ENCODE measurements at places on chromosomes 12 and 14.

- DNase-seq, result no peak
These were observed 37.9 kb downstream of the WDR89 start for GRCh38 chr14:63603749-63604277.

GRCh38 chr14:53953828-53954550 is 2.6 kb downstream of the BMP4 start:
- DNase-seq, result no peak

DNA sequence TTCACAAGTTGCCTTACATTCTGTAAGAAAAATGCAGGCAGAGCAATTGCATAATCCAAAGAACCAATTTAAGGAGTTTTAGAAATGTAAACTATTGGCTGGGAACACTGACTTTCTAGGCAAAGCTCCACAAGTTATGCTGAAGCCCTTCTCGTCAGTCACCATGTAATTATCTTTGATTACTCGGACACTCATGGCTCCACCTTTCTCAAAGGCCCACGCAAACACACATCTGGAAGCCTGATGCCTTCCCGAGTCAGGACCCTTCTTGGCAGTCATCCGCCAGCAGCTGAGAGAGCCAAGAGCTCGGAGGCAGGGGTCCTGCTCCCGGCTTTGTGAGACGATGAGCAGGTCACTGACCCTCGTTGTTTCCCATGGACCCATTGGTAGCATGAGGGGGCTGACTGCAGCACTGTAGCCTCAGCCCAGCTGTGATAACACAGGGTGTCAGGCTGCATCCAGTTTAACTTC is 202.2 kb downstream of the TMEM132D start:
- no peak for DNase-seq

DNA sequence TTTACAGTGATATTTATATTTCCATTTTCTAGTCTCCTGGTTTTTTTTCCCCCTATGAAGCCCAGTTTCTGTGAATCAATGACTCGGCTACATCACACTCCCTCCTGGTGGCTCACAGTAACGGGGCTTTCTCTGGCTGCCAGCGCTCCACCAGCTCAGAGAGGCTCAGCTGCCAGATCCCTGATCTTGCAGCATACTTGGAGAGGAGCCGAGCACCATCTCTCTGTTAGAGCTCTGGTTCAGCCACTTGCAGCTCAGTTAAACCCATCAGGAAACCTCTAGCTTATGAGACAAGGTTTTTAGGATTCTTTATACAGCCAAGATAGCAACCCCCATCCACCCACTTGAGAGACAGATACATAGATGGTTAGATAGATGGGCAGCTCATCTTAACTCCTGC is 74.6 kb downstream of the CIT start:
- DNase-seq, result no peak

- no peak for DNase-seq
These were observed 63.3 kb downstream of the SYNE3 start for GRCh38 chr14:95452893-95453712.

GRCh38 chr12:129237881-129238280 is 384.6 kb downstream of the GLT1D1 start:
- no peak for DNase-seq

- DNase-seq, result no peak
These were observed 120.5 kb upstream of the NCOR2 start for GRCh38 chr12:124687917-124688316.

- no peak for DNase-seq
These were observed 3.3 kb downstream of the KIF26A start for GRCh38 chr14:104141621-104142091.

DNA sequence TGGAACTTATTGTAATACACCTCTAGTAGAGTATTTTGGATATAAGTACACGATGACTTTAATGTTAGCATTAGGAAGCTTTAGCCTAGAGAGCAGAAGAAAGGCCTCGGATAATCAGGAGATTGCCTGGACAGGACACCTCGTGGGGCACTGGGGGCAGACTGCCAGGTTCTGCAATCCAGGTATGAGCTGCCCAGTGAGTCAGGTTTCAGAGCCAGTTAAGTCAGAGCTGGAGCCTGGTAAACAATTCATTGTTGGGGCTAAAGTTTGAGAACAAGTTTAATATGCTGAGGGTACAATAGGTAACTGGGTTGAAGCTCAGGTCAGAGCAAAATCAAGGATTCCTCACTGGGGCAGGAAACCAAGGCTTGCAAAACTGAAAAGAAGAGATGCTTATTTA is 107.4 kb downstream of the RERGL start:
- DNase-seq, result no peak

DNA sequence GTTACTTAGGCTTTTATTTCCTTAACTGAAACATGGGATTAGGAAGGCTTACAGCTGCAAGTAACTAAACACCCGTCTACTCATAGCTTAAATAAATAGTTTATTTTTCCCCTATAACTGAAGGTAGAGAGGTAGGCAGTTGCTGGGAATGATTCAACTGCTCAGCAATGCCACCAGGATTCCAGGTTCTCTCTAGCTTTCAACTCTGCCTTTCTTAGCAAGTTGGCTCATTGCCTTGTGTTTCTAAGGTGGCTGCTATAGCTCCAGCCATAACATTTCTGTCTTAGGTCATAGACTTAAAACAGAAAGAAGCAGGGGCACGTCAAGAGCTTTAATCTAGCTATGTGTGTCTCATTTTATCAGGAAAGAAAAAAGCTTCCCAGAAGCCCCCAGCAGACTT is 103.7 kb upstream of the MDM1 start:
- no peak for DNase-seq

DNA sequence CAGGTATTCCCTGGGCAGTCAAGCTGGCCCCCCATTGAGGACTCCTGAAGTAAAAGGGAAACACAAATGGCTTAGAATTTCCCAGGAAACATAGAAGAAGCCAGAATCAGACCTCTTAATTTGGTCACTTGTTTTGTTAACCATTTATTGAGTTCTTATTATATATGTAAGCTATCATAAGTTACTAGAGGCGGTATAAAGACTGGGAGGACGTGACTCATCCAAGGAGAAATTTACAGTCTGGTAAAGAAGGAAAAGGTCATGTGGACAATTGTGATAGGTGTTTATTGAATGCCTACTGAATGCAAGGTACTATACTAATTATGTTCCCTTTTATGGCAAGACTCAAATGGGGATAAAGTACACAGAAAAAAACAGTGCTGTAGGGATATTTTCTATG is 146.7 kb downstream of the DYRK2 start:
- DNase-seq, result no peak

GRCh38 chr14:55707365-55707804 is 127.4 kb downstream of the KTN1 start:
- DNase-seq, result no peak

GRCh38 chr14:95507701-95508103 is 8.7 kb downstream of the SYNE3 start:
- no peak for DNase-seq

GRCh38 chr12:63967358-63968145 is 123.1 kb downstream of the SRGAP1 start:
- DNase-seq, result no peak

DNA sequence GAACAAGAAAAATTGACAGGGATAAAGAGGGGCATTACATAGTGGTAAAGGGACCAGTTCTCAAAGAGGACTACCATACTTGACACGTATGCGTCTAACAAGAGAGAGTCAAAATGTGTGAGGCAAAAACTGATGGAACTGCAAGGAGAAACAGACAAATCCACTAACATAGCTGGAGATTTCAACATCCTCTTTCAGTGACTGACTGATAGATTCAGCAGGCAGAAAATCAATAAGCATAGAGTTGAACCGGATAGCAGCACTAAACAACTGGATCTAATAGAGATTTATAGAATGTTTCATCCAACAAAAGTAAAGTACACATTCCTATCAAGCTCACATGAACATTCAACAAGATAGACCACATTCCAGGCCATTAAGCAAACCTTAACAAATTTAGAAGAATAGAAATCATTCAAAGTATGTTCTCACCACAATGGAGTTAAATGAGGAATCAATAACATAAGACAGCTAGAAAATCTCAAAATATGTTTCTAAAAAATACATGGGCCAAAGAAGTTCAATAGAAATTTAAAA is 16.1 kb upstream of the CRACR2A start:
- no peak for DNase-seq

GRCh38 chr14:23118506-23119362 is at the start of gene CEBPE:
CEBPE (minus strand) TSS chr14:23119255; CDS start chr14:23119091, 164 bp downstream.
- DNase-seq, result no peak

- DNase-seq, result no peak
These were observed 102.7 kb downstream of the RBM19 start for GRCh38 chr12:113863455-113863845.

DNA sequence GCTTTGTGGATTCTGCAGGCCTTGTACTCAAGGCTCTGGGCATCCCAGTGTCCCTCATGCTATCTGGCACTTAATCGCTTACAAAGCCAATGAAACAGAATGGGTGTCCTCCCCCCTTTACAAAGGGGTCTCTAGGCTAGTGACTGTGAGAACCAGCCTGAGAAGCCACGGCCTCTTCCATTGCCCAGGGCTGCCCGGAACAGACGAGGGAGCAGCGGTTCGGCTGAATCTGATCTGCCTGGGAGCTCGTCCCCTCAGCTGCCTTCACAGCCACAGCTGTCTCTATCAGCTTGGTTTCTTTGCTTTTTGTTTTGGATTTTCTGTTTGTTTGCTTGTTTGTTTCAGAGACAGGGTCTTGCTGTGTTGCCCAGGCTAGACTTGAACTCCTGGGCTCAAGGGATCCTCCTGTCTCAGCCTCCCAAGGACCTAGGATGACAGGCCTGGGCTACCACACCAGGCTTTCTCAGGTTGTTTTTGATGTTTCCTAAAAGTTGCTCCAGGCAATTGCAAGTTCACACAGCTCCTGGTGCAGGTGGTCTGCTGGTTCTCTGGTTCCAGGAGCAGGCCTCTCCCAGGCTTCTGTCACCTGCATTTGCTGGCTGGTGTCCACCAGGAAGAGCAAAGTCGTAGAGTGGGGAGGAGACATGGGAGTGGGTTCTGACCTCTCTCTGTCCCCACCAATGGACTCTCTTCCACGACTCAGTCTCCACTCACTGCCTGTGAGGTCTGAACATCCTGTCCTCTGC is 10.9 kb upstream of the RIN3 start:
- no peak for DNase-seq

DNA sequence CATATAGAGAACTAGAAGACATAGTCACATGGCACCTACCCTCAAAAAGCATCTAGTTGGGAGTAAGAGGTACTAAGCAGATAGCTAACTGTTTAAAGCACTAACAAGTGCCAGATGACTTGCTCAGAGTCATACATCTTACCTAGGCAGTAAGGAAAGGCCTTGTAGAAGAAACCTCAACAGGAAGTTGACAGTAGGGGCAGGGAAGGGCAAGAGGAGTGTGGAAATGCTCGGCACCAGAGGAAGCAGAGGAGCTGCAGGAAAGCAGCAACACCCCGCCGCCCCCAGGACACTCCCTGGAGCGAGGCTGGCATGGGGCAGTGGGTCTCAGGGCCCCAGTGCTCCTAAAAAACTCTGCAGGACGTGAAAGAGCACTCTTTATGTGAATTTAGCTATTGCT is 92.9 kb downstream of the PPP2R5C start:
- no peak for DNase-seq

GRCh38 chr14:100653409-100653808 is 66.2 kb upstream of the BEGAIN start:
- no peak for DNase-seq

DNA sequence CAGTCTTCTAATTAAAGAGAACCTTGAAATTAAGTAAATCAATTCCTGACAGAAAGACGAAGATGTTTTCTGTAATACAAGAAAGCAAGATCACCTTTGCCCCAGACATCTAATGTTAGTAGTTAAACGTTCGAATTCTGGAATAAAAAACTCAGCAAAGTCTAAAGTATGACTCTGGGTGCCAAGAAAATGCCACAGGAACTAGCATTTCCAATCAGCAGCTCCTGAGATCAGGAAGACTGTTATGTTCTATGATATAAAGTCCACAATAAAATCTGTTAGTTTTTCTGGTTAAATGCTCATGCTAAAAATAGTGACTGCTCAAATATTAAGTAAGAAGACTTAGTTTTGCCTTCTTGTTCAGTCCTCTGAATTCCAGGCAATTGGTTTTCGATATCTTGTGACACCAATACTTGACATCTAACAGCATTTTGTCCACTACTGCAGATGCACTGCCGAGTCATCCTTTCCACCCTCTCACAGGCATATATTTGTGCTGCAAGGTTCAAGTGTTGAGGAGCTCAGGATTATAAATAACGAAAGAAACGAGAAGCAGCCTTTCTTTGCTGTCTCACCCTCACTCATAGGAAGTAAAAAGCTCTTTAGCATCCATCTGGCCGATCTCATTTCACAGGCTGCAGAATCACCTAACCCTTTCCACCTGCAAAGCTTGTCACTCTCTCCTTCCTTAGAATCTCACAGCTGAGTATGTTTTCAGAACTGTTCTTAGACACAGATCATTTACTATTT is 32.0 kb downstream of the SSH1 start:
- no peak for DNase-seq

- DNase-seq, result no peak
These were observed 199.0 kb downstream of the TSPAN9 start for GRCh38 chr12:3276226-3276625.

DNA sequence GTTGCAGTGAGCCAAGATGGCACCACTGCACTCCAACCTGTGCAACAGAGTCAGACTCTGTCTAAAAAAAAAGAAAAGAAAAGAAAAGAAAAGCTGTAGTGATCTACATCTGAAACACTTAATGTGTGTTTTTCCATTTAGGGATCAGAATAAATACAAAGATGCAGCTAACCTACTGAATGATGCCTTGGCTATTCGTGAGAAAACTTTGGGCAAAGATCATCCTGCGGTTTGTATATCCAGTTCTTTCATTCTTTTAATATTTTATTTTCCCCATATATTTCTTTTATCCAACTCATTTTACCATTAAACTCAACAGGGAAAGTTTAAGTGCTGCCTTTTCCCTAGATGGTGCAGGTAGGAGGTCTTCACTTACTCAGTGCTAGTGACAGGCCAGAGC is 40.4 kb downstream of the KLC1 start:
- no peak for DNase-seq

- no peak for DNase-seq
These were observed 44.3 kb upstream of the TRIM9 start for GRCh38 chr14:51139121-51139681.

GRCh38 chr14:94827711-94828447 is 58.0 kb upstream of the GSC start:
- no peak for DNase-seq

DNA sequence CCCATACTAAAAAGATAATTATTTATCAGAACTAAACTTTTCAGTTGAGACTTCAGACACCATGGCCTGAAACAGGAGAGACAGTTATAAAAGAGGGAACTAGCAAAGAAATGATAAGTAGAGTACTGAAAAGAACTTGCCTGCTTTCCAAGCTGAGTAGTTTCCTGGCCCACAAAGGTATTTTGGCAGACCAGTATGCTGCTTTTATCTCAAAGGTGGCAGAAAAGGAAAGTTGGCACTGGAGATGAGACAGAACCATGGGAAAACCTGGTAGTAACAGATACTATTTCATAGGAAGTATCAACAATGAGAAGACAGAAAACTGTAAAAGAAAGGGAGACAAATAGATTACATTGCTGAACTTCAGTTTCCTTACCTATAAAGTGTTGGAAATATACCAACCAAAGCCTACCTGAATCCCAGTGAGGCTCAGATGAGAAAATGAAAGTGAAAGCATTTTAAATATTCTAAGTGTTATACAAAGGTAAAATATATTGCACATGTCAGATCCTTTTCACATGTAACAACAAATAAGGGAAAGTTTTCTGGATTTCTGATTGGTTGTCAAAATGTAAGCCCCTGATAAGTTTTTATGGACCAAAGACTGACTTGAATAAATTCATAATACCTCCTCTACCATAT is 155.3 kb upstream of the FSCB start:
- no peak for DNase-seq
